Stimulated activated CD8-positive, alpha-beta memory T cell treated with anti-CD3 and anti-CD28 coated beads, Interleukin-12 subunit alpha, Interleukin-12 subunit beta, amount 100 ng/mL, for 1 hour (primary cell): ENCODE measurements at places on chromosomes 6 and 20.

GRCh38 chr6:56689114-56689513, 46.4 kb upstream of the DST start:
- no peak for DNase-seq

DNA sequence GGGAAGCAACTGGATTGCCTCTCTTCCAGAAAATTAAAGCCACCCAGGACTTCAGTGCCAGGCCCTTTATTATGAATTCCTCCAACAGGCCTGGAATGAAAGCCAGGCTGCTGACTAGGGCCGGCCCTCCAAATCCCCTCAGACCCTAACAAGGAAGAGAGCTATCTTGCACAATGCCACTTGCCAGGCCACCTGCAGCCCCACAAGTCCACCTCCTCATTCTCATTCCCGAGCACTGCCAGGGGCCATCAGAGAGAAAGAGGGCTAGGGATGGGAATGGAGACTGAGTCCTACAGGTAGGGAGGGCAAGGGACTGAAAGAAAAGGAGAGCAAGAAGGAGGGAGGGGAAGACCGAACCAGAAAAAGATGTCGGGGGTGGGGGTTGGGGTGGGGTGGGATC, 86.5 kb downstream of the MRPL14 start:
- no peak for DNase-seq

GRCh38 chr6:43946641-43947363, 176.8 kb downstream of the VEGFA start:
- DNase-seq = no peak

DNA sequence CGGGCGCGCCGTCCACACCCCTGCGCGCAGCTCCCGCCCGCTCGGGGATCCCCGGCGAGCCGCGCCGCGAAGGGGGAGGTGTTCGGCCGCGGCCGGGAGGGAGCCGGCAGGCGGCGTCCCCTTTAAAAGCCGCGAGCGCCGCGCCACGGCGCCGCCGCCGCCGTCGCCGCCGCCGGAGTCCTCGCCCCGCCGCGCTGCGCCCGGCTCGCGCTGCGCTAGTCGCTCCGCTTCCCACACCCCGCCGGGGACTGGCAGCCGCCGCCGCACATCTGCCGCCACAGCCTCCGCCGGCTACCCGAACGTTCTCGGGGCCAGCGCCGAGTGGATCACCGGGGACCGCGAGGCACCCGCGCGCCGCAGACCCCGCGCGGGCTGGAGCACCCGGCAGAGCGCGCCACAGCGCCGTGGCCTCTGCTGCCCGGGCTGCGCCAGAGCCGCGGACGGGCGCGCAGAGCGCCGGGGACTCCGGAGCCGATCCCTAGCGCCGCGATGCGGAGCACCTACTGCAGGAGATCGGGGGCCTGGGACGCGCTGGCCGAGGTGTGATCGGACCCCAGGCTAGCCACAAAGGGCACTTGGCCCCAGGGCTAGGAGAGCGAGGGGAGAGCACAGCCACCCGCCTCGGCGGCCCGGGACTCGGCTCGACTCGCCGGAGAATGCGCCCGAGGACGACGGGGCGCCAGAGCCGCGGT, at the start of gene BMP2:
BMP2 (plus strand) TSS at position 151 of the 692 bp plus-strand sequence. CDS start 2,441 bp downstream, outside the sequence.
- DNase-seq = no peak

GRCh38 chr6:106520711-106521401, 108.4 kb downstream of the RTN4IP1 start:
- DNase-seq = peak; percentile 62
